ENCODE measurements at places on chromosomes 5 and 9. TPM values are rescaled to one million over a fixed set of nuclear protein-coding genes. Genes with fewer than 3 reads are reported as not detected.

GRCh38 chr9:114945616-114946412, 15.4 kb upstream of the TNFSF8 start:
- DNase-seq, result no peak

GRCh38 chr5:149687486-149688168, 42.5 kb upstream of the PPARGC1B start:
- DNase-seq, result no peak

Gene DOCK8
- total RNA-seq, result 8.9 TPM

Gene PCDHGA5
- 4.5 TPM for total RNA-seq

DNA sequence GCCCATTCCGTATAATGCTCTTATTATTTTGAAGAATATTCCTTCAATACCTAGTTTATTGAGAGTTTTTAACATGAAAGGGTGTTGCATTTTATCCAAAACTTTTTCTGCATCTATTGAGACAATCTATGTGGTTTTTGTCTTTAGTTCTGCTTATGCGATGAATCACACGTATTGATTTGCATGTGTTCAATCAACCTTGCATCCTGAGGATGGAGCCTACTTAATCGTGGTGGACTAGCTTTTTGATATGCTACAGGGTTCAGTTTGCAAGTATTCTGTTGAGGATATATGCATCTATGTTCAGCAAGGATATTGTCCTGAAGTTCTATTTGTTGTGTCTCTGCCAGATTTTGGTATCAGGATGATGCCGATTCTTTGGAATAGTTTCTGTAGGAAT, 1070.3 kb upstream of the CDH18 start:
- no peak for DNase-seq

GRCh38 chr5:88688156-88688983, 194.6 kb downstream of the MEF2C start:
- no peak for DNase-seq

GRCh38 chr9:33043671-33044070, 18.6 kb downstream of the DNAJA1 start:
- DNase-seq, result no peak

GRCh38 chr5:28808967-28809810, 1770.8 kb upstream of the CDH9 start:
- no peak for DNase-seq

- DNase-seq, result no peak
Measured at GRCh38 chr5:40240111-40240510, 439.6 kb upstream of the PTGER4 start.

DNA sequence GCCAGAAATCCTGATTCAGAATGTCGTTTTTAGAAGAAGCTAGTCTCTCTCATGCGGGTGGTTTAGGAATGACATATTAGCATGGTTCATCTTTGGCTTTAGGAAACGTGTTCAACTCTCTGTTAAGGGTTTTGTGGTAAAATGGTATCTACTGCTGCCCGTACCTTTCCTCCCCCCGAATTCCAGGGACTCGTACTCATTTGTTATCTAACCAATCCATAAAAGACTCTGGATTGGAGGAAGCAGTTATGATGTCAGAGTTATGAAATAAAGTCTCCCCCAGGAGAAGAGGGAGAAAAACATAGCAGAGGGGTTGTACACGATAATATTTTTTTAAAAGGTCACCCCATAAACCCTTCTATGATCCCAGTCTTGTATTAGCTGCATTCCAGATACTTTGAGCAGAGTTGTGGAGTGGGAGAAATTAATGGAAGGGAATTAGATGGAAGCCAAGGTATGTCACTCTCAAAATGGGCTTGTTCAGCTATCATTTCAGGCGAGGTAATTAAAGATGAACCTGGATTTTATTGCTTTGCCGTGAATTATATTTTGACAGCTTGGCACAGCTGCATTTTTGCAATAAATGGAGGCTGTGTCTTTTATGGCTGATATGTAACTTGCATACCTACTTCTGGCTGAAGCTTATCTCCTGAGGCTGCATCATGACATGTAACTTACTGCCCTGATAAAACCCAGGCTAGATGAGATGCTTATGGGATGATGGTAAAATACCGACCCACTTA, 31.3 kb downstream of the RAI14 start:
- DNase-seq, result no peak

Gene S1PR3
- total RNA-seq, result 59.3 TPM

- no peak for DNase-seq
Measured at GRCh38 chr5:157290156-157290980, 24.4 kb downstream of the CYFIP2 start.

DNA sequence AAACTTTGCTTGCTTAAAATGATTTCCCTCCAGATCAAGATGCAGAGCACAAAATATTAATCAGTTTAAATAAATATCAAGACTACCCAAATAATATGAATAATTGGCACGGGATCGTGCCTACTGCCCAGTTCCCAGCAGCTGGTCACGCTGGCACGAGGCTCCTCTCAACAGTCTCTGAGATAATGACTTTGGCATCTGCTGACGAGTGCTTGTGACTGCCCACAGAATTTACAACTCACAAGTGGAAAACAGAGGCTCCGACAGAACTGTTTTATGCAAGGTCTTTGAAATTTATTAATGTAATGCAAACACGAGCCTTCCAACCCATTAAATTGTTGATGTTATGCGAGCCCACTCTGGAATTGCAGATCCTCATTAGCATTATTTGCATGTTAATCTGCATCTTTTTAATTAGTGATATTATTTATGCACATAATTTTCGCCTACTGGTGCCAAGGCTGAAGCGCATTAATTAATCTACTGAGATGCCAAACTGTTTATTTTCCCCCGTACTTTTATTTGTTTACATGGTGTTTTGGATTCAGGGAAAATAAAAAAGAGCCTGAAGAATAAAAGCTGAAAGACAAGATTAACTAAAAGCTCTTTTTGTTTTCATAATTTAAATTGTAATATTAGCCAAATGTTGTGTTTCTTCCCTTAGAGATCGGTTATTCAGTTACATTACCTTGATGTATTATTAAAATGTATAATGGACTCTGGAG, 369.3 kb upstream of the IRX1 start:
- no peak for DNase-seq

DNA sequence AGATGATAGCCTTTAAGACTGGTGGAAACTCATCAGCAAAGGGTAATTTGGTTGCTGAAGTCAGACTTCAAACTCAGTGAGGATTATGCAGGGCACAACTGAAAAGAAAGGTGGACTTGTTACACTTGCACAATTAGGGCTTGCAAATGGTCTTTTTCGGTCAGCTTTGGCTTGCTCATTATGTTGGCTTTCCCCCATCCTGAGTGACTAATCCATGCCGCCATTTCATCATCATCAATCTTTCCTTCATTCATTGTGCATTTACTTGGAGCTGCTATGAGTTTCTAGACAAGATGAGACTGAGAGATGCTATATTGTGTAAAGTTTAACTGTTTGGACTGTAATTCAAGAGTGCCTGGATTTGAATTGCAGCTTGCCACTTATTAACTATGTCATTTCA, 134.8 kb upstream of the PPP1R2B start:
- no peak for DNase-seq

Gene RAD23B
- 57.7 TPM for total RNA-seq

Gene OR1L4
- not detected for total RNA-seq

Gene GPR150
- 9.6 TPM for total RNA-seq

DNA sequence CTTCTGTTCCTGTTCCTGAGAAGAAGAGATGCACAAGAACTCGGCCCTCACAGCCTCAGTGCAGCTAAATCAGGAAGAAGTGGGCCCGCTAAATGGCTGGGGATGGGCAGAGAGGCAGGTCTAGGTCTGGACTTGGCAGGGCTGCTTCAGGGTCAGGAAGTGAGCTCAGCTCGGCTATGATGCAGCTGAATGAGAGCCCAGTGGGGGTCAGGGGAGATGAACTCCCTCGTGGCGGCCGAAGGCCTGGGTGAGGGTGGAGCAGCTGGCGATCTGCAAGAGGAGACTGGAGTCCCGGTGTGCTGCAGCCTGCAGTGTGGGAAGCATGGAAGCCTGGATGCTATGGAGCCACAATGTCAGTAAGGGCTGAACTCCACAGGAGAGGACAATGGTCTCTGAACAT, 466.2 kb downstream of the SPOCK1 start:
- DNase-seq, result no peak

- no peak for DNase-seq
Measured at GRCh38 chr5:124634228-124634739, 112.2 kb downstream of the ZNF608 start.

GRCh38 chr9:573691-574410, 267.6 kb upstream of the DMRT1 start:
- no peak for DNase-seq

GRCh38 chr9:129464972-129465833, 155.7 kb downstream of the C9orf50 start:
- DNase-seq, result no peak

Gene ECM2
- 20.1 TPM for total RNA-seq

DNA sequence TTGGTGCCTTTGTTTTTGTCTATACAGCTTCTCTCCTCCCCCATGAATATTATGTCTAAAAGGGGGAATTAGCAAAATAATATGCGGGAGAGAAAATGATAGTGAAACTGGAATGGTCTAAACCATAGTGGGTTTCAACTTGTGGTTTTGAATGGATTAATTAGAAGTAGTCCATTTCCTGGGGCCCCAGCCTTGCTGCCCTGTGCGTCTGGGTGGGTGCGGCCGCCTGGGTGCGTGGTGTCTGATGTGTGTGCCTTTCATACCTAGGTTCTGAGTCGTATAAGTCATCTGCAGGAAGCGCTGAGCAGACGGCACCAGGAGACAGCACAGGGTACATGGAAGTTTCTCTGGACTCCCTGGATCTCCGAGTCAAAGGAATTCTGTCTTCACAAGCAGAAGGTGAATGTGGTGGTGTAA, 120.0 kb upstream of the CACNA1B start:
- DNase-seq, result no peak

- DNase-seq, result no peak
Measured at GRCh38 chr5:67089200-67089725, 107.3 kb downstream of the CD180 start.

Gene ARID3C
- total RNA-seq, result not detected

DNA sequence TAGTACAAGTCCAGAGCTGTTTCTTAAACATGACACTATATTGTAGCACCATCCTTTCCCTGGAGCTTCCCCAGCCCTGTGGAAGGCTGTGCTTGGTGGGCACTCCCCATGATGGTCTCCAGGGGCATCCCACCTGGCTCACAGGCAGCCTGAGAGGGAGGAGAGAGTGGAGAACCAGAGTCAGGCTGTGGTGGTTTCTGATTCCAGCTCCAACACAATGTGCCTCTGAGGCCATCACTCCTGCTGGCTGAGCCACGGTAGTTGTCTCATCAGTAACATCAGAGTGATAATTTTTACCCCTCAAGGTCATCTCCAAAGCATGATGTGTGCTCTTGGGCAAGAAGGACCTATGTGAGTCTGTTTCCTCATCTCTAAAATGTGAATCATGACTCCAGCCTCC, 398.0 kb downstream of the CDK5RAP2 start:
- no peak for DNase-seq

Gene PCDHGA4
- total RNA-seq, result 4.3 TPM

DNA sequence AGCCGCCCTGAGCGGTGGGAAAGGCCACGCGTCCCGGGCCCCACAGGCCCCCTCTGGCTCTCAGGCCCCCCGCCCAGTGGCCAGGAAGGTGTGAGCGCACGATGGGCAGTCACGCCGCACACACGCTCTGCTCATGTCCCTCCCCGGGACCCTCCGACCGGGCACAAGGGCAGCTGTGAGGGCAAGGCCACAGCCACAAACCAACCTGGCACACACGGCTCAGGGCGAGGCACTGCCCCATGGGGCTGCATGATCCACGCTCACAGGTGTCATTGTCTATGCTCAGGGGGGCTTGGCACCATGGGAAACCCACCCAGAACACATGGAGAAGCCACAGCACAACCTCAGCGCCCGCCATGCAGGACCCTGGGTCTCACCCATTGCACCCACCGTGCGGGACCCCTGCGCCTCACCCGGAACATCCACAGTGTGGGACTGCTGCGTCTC, 51.3 kb downstream of the SLC12A7 start:
- DNase-seq, result no peak

GRCh38 chr9:119179701-119180100, 189.5 kb downstream of the BRINP1 start:
- DNase-seq, result no peak

DNA sequence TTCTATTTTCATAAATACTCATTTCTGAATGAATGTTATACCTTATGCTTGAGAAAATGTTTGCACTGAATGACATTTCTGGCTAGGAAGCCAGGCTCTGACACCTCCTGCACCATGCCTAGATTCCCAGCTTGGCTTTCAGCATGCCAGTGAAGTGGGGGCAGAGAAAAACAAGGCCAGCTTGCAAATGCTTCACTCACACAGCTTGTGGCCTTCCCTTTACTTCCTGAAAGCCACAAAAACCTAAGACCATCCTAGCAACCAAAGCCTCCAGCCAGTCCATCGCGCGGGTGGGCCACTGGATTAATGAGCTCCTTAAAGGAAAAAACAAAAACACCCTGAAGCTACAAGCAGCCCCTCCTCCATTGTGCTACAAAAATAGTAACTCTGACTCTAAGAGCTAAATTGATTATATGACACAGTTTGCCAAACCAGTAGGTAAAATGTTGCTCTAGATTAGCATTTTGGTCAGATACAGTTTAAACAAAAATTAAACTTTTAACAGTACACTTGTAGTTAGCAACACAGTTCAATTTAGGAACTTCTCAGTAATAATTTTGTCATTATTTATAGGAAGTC, 159.9 kb downstream of the TSSK1B start:
- DNase-seq, result no peak

Gene FOXD4L4
- not detected for total RNA-seq

Gene OBP2B
- not detected for total RNA-seq

Gene TAS2R1
- not detected for total RNA-seq

- no peak for DNase-seq
Measured at GRCh38 chr9:134753191-134753590, 111.6 kb downstream of the COL5A1 start.

Gene C5orf58
- total RNA-seq, result not detected

- no peak for DNase-seq
Measured at GRCh38 chr5:154598021-154598420, 120.0 kb upstream of the HAND1 start.

- no peak for DNase-seq
Measured at GRCh38 chr9:123290764-123291163, 22.4 kb upstream of the STRBP start.

DNA sequence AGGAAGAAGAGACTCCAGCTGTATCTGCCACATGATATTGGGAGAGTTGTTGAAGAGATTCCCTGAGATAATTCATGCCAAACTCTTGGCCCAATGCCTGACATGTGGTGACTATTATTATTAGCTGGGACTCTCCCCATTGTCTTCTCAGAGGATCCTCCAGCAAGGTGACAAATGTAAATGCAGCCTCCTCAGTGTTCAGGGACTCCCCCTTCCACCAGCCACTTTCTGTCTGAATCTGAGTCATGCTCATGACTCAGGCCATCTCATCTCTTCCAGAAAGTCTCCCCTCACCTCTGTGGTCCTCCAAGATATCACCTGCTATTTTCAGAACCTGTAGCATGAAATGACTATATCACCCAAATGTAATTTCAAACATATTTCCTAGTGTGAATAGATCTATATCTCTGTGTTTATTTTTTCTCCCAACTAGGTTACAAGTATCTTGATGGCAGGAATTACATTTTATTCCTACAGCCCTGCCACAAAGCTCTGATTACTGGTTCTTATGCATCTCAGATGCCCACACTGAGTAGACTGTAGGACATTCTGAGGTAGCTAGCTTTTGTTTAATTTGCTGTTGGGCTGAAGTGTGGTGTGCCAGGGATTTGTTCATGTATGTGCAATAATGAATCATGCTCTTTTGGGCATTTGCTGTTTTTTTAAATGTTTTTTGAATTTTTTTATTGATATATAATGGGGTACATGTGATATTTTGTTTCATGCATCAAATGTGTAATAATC, 126.6 kb upstream of the IL12B start:
- no peak for DNase-seq

- peak; percentile 65 for DNase-seq
Measured at GRCh38 chr5:114782869-114783268, 386.8 kb downstream of the TRIM36 start.

GRCh38 chr5:76657091-76657490, 33.9 kb upstream of the F2RL2 start:
- DNase-seq, result no peak

Gene DHFR
- total RNA-seq, result 0.53 TPM
